ENCODE measurements at places on chromosomes 5 and 9.
A peak's percentile ranks its signal among the peaks of the same experiment; 100 is the strongest.

DNA sequence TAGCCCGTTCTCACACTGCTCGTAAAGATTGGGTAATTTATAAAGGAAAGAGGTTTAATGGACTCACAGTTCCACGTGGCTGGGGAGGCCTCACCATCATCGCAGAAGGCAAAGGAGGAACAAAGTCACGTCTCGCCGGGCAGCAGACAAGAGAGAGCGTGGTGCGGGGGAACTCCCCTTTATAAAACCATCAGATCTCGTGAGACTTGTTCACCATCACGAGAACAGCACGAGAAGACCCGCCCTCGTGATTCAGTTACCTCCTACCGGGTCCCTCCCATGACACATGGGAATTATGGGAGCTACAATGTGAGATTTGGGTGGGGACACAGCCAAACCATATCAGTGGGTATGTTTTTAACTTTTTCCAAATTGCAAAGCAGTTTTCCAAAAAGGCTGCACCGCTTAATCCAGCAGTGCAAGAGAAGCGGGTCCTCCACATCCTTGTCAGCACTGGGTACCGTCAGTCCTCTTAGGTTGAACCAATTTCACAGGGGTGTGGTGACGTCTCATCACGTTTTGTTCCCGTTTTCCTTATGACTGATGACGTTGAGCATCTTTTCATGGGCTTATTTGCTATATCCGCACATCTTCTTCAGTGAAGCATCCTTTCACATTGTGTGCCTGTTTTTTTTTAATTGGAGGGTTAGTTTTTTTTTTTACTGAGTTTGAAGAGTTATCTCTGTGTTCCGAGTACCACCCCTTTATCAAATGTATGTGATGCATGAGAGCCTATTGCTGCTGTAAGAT is 8.0 kb upstream of the FCN2 start:
- DNase-seq = no peak

DNA sequence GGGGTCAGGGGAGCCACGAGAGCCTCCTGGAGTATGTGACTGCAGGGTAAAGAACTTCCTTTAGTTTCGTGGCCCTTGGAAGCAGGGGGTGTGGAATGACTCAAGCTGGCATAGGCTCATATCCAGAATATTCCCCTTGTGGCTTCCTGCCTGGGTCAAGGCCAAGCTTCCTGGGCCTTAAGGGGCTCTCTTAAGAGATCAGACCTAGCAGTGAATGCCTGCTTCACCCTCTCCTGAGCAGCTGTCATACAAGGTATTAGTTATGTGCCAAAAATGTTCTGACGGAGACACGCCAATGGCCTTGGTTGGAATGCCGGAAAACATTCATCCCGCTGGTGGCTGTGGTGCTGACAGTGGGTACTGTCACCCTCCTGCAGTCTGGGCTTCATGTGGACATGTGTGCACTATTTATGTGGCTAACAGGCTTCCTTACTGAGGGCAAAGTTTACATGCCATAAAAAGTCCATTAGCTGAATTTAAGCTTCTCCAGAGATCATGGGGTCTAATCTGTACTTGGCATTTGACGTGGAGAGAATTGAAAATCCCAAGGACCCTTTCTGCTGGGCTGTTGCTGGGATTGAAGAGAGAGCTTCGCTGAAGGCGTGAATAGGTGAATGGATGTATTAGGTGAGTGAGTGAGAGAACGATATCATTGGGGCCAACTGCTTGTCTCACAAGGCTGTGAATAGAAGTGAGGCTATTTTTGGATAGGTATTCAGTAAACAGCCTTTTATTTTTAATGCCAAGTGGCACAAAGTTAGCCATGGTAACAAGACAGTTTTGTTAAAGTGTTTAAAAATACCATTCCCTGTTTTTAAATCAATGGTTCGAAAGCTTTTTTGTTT is 156.8 kb downstream of the MACROH2A1 start:
- no peak for DNase-seq

- no peak for DNase-seq
Observed at GRCh38 chr5:74596927-74597326, 43.6 kb downstream of the ENC1 start.

DNA sequence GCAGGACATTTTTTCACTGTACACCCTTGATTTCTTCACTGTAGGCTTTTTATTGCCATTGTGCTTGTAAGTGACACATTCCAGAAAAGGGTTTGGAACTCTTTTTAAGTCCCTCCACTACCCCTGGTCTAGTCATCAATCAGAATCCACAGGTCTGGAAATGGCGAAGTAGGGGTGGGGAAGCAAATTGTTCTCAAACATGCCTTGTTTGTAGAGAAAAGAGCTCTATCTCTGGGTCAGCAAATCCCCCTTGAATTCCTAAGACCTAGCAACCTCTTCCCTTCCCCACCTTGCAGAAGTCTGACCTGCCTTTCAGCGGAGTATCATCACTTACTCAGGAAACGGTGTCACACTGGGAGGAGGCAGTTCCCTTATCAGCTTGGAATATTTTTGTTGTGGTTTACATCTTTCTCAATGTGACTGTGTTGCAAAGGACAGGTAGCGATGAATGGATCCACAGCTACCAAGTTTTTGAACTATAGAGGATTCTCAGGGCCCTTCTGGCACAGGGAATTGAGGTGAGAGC is 3.2 kb downstream of the SH3RF2 start:
- no peak for DNase-seq

- no peak for DNase-seq
Observed at GRCh38 chr9:18441261-18441660, 32.7 kb upstream of the ADAMTSL1 start.

DNA sequence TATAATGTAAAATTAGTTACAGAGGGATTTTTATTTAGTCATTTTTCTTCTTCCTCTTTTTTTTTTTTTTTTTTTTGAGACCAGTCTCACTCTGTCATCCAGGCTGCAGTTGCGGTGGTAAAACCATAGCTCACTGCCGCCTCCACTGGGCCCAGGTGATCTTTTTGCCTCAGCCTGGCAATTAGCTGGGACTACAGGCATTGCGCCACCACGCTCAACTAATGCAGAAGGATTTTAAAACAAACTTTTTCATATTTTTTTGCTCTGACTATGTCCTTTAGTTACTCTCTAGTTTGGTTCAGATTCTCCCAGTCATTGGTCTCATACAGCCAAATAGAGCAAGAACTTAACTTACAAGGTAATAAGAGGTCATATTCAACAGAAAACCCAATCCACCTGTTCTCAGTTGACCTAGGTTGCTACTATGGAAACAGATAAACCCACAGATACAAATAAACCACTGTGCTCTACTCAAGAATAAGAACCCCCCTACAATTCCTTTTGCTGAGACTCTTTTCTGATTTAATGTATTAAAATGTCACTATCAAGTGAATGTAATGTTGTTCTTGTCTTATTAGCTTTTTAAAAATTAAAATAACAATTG is 50.1 kb upstream of the TTC39B start:
- peak; percentile 54 for DNase-seq

- no peak for DNase-seq
Observed at GRCh38 chr5:135430135-135430437, 17.1 kb downstream of the DCANP1 start.

DNA sequence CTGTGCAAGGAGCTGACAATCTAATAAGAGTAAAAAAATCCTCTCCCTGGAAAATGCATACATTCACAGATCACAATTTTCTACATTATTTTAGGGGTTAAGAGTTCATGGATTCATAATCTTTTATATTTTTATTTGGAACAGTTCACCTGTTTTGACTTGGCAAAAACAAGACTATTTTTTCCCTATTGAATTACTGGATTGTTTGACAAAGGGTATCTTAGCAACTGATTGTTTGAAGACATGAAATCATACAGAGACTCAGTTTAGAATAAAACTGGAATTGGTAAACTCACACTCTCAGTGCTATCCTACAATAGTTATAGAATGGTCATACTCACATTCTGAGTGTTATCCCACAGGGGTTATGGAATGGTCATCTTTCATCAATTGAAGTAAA is 358.2 kb upstream of the PTGER4 start:
- DNase-seq = no peak

- DNase-seq = no peak
Observed at GRCh38 chr9:135818718-135819475, 88.4 kb downstream of the CAMSAP1 start.

DNA sequence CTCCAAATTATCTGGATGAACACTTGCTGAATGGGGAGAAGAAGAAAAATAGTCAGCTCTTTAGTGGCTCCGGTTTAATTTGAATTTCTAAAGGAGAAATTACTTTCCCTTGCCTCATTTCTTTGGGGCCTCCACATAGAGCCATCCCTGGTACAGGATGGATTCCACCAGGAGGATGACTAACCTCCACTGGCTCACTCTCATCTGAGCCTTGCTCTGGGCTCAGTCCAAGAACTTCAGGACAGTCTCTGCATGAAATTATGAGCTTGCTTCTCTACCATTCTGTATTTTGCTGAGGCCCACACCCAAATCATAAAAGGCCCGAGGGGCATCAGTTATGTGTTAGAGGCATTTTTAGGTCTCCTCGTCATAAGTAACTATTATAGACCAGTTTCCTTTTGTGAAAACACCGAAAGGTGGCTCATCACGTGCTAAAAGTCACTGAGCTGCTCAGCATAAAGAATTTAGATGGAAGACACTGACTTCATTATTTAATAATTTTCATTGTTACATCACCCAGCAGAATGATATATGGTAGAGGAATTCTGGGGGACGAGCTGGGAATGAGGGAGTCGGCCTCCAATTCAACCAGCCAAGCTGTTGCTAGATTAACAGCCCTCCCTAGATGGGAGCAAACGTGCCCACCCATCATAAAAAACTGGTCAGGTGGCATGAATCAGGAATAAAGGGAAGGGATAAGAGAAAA is 222.1 kb downstream of the TARS1 start:
- DNase-seq = no peak

DNA sequence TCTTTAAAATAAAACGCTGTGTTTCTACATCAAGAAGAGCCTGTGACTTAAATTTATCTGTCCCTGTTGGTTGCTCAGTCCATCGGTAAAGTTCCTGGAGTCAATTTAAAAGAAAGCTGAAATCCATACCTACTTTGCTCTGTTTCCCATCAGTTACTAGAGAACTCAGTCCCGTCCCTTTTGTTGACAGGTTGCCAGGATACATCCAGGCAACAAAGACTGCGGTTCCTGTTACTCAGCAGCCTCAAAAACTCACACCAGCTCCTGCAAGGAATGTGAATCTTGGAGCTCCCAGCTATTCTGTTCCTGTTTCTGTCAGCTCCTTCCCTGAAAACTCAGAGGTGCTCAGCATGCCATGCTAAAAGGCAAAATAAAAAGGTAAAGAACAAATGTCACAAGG is at the start of gene ZNF474:
Gene ZNF474 (plus strand): TSS at position 241 of the 400 bp plus-strand sequence. CDS start 22,445 bp downstream, outside the sequence.
- no peak for DNase-seq

- no peak for DNase-seq
Observed at GRCh38 chr5:156322666-156323065, 4.3 kb upstream of the SGCD start.

DNA sequence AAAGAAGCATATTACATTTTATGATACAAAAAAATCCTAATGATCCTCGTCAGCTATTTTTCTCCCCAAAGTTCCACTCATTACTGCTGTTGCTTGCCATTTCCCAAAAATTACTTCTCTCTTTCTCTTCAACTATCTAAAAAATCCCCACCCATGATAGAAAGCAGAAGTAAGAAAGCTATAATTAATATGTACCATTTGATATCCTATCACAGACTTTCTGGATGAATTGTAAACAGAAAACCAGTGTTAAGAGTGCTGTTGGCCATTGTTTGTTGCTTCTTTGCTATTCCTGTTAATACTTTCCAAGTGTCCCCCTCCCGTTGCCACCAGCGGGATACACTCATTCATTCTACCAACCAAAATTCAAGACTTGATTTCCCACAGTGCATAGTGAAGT is 136.3 kb upstream of the SMARCA2 start:
- no peak for DNase-seq

GRCh38 chr9:76478226-76478625 is 19.2 kb downstream of the GCNT1 start:
- DNase-seq = no peak

DNA sequence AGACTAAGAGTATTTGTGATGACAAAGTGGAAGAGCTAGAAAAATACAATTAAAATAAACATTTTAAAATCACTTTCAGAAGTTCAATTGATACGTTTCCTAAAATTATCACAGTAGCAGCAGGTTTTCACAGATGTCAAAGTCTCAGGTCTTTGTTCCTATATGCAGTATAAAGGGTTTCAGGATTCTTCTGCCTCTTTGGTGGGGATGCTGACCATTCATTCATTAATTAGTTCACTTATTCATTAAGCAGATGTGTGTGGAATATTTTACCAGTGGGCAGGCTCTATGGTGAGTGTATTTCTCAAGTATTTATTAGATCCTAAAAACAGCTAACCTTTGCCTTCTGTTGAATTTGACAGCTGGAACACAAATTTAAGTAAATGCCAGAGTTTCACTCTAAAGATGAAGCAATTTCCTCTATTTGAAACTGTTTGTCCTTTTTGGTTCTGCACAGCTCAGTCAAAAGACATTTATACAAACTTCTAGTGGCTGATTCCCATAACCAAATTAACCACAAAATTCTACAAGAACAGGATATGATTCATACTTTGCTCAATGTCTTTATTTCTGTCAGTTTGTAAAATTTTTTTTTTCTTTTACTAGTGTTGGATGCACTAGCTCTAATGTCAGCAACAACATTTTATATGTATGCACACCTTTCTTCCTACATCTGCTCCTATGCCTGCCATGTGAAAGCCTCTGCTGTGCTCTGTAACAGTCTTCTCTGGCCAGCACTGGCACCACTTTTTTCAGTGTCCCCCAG is 75.9 kb upstream of the PRR16 start:
- no peak for DNase-seq

DNA sequence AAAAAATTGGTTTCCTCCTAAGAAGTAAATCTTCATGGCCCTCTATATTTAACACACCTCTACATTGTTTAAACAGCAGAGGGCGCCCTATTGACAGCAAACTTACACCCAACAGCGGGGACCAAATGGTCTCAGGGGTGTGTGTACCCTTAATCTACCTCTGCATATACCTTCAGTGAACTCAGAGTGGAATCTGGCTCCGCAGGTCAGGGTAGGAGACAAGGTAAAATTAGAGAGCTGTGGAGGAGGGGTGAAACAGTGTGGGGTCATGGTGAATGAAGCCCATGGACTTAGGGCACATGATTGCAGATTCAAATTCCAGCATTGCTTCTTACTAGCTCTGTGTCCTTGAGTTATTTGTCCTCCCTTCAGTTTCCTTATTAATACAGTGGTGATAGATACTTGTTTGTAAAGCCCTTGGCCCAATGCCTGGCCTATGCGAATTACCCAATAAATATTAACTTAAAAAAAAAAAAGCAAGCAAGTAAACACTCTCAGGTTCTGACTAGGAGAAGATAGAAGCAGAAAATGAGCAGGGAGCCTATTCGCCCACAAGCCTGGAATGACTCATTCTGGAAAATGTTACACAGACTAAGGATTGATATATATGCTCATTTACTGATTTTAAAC is 122.9 kb downstream of the CAVIN4 start:
- peak; percentile 12 for DNase-seq
